ENCODE measurements at places on chromosomes 6 and 20.

GRCh38 chr6:151958332-151958731 is 150.8 kb downstream of the ESR1 start:
- no peak for DNase-seq

DNA sequence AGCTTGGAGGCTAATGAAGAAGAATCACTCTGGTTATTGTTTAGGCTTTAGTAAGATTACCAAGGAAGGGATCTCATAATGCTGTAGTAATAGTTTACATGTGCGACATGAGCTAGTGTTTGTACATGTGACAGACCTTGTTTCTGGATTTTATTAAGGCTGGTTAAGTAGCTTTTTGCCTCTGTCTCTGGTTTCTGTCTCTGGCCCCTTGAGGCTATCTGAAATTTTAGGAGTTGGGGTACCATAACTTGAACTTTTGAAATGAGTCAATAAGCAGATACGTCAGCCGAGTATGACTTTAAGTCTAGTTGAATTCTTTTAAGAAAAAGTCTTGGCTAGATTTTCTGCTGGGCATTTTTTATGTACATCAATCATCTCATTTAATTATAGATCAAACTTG is 9.5 kb downstream of the CBFA2T2 start:
- DNase-seq = no peak

DNA sequence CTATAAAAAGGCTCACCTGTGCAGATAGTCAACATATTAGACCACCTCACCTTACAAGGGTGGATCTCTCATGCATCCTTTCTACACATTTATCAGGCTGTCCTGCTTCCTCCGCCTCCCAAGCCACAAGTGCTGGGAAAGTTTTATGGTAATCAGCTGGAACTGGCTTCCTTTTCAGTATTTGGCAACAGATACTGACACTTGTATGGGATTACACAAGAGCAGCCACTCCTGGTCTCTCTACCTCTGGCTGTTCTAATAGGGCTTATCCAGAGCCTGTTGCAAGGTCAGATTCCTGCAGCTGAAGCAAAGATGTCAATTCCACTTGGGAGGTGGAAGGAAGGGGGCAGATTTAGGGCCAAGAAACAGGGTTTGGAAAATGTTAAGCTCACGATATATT is 503 bp upstream of the GPLD1 start:
- DNase-seq = no peak

DNA sequence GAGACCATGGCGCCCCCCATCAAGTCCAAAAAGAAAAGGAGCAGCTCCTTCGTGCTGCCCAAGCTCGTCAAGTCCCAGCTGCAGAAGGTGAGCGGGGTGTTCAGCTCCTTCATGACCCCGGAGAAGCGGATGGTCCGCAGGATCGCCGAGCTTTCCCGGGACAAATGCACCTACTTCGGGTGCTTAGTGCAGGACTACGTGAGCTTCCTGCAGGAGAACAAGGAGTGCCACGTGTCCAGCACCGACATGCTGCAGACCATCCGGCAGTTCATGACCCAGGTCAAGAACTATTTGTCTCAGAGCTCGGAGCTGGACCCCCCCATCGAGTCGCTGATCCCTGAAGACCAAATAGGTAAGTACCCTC is 41.7 kb upstream of the NAA20 start:
- no peak for DNase-seq

DNA sequence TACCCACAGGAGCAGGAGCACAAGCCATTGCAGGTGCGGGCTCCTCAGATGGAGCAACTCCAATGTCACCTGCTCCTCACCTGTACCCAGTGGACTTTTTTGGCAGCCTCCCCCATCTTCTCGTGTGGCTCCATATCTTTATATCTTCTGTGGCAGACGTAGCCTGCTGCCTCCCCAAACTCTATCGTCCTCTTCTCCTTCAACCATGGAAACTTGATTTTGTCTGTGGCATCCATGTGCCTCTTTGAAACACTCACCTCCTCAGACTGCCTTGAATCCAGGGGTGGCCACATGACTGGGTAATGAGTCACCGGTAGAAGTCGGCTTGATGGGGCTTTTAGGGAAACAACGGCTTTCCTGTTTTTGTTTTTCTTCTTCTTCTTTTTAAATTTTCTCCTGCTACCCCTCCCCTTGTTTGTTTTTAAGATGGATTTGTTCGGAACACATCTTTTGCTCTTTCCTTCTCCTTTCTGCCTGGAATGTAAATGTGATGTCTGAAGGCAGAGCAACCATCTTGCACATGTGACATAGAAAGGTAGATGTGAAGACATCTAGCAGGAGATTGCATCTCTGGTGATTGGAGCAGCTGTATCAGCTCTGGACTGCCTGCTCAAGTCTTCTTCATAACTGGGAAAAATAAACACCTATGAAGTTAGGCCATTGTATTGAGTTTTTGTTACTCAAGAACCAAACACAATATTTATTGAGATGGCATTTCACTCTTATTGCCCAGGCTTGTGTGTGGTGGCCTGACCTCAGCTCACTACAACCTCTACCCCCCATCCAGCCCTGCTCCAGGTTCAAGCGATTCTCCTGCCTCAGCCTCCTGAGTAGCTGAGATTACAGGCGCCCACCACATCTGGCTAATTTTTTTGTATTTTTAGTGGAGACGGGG is 69.9 kb upstream of the DDR1 start:
- no peak for DNase-seq

DNA sequence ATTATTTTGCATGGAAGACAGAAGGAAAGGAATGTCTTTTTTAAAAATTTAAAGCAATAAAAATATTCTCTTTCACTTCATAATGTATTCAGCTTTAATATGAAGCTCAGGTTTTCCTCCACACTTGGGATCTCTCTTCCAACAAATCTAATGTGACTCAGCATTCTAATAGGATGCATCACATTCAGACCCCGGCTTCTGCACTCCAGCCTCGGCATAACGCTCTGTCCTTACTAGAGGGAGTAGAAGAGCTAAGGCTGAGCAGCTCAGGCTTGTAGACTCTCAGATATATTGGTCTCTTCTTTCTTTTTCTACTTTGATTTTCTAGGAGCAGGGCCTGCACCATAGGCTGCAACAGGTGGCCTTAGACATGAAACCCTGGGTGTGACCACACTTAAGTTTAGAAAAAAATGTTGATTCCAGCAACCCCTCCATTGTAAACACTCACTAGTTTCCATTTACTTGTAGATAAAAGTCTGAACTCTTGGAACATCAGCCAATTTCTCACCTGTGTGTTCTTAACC is 161.7 kb downstream of the PAK5 start:
- DNase-seq = no peak

DNA sequence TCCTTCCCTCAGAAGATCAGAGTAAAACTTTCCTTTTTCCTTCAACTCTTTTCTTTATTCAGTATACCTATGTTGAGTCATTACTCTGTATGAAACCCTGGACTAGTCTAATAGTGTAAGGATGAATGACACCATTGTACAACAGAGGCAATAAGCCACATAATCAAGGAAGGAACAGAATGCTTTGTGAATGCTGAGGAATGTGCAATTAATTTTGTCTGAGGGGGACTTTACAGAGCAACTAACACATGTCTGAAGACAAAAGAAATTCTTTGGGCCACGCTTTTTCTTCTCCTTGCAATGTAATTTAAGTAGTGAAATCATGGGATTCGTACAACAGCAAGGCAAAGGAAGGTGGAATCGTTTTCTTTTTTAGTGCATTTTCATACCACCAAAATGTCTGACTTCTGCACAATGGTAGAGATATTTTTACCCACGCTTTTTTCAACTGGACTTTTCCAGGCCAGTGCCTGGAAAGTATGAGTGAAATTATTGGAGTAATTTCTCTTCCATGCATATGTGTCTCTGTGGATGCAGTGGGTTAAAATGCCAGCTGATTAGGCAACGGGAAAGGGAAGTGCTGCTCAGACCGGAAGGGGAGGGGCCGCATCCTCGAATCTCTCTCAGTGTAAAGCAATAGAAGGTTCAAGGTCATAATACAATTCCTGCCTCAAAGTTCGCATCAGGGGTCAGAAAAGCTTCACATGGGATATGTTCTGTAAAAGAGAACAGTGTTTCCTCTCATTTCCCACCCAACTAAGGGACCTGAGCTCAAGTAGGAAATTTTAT is 89.9 kb upstream of the MTHFD1L start:
- DNase-seq = no peak

- DNase-seq = no peak
These were observed 669.4 kb upstream of the CITED2 start for GRCh38 chr6:140043762-140044378.

- no peak for DNase-seq
These were observed 20.6 kb downstream of the FOXC1 start for GRCh38 chr6:1630212-1630770.

DNA sequence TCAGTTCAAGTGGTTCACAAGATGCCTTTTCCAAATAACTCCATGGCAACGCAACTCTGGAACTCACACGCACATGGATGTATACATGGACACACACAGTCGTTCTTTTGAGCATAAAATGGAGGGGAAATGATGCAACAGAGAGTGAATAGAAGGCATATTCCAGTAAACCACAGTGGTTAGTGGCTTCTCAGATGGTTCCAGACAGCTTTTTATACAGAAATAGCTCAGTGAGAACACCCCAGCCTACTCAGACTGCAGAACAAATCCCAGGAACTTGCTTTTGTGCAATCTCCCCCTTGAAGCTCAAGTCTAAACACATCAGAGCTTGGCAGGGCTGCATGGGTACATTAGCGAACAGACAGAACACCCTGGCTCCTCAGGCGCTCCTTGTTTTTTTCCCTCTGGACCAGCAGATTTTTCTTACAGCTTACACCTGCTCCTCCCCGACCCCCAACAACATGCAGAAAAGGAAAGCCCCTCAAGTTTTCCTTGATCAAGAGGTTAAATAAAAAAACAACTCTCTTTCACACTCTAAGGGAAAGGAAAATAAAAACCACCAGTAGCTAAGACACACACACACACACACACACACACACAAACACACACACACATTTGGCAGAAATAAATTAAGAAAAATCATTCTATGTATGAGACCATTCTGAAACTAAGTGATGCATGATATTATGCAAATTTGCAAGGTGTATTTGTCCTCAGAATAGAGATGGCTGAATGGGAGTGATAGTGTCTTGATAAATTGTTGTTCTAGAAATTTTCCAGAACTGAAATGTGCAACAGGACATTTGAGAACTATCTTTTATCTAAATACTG is 51.2 kb upstream of the RANBP9 start:
- peak; percentile 71 for DNase-seq

- no peak for DNase-seq
These were observed 532 bp upstream of the SLC35F1 start for GRCh38 chr6:117906507-117906957.

DNA sequence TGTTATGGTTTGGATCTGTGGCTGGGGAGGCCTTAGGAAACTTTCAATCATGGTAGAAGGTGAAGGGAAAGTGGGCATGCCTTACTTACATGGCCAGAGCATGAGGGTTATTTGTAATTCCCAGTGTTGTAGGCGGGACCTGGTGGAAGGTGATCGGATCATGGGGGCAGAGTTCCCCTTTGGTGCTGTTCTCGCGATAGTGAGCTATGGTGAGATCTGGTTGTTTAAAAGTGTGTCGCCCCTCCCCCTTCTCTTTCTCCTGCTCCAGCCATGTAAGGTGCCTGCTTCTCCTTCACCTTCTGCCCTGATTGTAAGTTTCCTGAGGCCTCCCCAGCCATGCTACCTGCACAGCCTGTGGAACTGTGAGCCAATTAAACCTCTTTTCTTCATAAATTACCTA is 145.8 kb downstream of the TFAP2C start:
- DNase-seq = no peak

DNA sequence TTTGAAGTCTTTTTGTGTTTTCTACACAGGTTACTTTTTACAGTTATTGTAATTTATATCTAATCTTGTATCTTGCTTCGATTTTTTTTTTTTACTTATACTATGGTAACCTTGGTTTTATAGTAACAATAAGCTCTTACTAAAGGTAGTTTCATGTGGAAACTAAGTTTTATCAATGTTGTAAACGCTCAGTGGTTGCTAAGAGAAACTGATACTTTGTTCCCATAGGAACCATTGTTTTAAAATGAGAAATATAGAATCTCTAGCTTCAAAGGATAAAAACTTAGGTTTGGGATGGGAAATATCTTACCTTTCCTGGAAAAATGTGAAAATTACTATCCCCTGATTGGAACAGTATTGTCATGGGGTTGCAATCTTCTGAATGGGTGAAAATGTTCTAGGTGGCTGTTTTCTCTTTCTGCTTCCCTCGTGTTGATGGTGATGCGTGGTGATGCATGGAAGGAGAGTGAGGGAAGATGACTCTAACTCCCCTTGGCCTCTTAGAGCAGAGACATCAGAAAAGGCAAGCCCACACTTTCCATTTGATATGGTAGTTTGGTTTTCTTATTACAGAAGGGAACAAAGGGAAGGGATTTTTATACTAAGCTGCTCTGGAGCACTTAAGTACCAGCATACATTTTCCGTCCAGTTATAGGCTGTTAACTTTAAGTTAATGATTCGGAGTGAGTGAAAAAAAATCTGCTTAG is 23.5 kb upstream of the BACH2 start:
- DNase-seq = no peak

GRCh38 chr6:53691252-53691651 is 25.7 kb upstream of the KLHL31 start:
- no peak for DNase-seq

DNA sequence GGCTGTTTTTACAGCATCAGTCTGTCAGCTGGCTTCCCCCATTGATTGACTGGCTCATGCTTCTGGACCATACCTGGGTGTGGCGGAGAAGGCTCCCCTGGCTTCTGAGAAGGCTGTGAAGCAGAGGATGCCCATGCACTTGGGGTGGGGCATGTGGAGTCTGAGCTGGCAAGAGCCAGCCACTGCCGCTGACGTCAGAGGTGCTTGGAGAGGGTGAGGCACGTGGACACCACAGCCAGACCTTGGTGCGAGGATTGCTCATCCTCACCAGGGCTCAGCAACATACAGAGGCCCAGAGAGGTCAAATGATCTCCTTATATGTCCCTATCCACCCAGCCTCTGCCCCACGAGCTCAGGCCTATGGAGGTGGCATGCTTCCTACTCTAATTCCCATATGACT is 211.2 kb upstream of the PMEPA1 start:
- no peak for DNase-seq

Measured in stimulated activated effector memory CD8-positive, alpha-beta T cell treated with anti-CD3 and anti-CD28 coated beads, Interleukin-12 subunit alpha, Interleukin-12 subunit beta, amount 100 ng/mL, for 72 hours (primary cell).